ENCODE measurements at places on chromosomes 1 and 21.
A peak's percentile ranks its signal among the peaks of the same experiment; 100 is the strongest.

DNA sequence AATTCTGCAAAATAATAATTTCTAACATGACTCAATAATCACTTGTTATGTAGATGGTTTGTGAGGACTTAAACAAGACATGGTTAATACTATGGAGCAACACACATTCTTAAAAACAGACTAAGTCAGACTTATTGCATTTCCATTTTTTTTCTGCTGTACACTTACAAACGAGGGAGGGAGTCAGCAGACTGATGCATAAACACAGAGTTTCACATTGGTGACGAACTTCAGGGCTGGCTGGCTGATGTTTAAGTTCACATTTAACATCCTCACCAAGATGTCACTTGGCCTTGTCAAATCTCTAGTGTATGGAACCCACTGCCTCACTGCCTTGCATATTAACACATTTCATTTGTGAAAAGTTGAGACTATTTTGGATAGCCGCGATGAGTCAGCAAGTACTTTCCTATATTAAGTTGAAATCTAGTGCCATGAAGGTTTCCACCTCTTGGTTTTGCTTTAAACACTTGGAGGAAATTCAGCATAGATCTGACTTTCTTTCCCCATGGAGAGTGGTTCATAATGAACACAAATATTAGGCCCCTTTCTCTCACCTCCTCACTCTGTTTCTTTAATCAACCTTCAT lies 337.5 kb upstream of the RUNX1 start:
- DNase-seq: no peak

- DNase-seq: no peak
Measured at GRCh38 chr1:240441669-240442068, 170.3 kb downstream of the GREM2 start.

GRCh38 chr1:206102292-206102936 lies 14.8 kb downstream of the AVPR1B start:
- DNase-seq: no peak

GRCh38 chr1:24321126-24321525 lies 2.0 kb downstream of the GRHL3 start:
- no peak for DNase-seq

DNA sequence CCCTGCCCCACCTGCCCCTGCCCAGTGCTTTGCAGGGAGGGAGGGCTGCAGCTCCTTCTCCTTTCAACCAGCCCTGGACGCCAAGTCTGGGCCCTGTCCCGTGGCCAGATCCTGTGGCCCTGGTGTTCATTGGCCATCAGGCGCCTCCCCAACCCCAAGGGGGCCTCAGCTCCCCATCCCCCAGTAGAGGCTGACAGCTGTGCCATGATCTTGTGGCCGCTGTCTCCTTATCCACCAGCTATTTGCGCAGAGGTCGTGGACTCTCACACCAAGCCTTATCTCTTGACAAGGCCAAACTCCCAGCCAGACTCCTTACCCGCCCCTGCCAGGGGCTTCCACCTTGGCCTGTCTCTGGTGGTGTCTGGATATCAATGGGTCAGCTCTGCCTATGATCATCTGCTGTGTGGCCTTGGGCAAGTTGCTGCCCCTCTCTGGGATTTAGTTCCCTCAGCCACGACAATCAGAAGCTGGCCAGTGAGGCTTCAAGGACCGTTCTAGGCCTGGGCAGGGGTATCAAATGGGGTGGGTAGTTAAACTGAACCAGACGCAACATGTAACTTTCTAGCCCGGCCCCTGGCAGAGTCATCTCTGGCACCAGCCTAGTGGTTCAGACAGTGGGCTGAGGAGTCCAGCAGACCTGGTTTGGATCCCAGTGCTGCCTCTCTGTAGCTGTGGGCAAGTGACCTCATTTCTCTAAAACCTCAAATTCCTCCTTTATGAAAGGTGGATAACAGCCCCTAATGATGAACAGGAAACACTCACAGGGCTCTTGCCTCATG lies 3.3 kb upstream of the COL8A2 start:
- DNase-seq: no peak

DNA sequence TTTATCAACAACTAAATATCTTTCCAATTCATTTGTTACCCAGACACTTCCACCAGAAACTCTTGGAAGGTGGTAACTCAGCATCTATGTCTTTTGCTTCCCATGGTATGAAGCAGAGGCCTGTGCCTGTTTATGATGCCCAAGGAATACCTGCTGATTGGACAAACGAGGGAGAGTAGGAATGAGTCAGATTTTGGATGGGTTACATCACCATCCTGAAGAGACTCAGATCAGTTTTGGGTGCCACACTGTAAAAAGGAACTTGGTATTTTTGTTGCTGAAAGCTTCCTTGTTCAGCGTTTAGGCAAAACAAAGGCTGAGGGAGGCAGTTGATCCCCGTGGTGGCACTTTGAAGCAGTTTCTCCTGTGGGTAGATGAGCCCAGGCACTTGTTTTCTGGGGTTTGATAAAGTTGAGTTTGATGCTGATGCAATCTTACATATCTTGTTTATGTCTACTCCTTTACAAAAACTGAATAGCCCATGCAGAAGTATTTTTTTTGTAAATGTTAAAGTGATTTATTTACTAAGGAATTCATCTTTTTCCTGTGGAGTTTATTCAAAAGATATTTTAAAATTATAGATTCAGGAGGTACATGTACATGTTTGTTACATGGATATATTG lies 26.7 kb upstream of the CYP4X1 start:
- DNase-seq: no peak

DNA sequence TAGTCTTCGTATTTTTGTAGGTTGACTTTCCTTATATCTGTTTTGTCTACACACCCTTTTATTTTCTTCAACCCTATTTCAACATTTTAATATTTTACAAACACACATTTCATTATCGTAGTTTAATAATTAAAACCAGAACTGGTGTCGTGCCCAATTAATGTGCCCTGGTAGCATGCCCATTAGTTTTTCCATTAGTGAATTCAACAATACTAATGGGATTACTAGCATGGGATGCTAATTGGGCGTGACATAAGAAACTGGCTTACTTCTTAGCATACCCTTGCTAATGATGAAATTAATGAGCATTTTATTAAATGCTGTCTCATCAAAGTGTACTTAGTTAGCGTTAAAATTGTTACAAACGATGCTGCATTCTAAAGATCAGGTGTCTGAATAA lies 332.7 kb downstream of the USH2A start:
- no peak for DNase-seq

DNA sequence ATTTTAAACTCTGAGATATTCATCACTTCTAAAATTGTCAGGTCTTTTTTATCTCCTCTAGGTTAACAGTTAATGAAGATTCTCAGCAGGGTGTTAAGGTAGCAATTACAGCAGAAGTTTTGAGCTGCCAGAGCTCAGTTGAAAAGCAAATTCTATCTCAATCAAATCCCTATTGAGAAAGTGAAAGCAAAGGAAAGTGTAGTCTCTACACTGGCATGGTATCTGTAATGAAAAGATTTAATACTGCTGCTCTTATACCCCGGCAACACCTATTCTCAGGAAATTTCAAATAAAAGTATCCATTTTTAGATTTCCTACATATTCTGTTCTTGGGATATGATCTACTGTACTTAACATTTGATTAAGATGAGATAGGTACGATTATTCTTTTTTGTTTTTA lies 913.5 kb downstream of the MRPL39 start:
- DNase-seq: no peak

DNA sequence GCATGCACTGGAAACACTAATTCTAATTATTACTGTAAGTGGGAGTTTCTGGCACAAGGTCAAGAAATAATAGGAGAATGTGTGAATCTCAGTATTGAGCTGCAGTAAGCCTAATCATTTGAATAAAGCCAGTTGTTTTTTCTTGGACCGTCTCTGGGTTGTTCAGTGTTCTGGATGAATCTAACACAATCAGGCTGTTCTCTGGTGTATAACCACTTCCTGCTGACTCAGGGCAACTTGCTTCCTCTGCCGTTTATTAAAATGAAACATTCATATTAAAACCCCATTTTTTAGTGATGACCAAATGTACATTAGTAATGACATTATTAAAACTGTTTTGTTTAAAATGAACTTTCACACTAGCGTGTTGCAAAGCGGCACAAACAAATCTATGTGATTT lies 273.1 kb upstream of the SNX7 start:
- DNase-seq: no peak

DNA sequence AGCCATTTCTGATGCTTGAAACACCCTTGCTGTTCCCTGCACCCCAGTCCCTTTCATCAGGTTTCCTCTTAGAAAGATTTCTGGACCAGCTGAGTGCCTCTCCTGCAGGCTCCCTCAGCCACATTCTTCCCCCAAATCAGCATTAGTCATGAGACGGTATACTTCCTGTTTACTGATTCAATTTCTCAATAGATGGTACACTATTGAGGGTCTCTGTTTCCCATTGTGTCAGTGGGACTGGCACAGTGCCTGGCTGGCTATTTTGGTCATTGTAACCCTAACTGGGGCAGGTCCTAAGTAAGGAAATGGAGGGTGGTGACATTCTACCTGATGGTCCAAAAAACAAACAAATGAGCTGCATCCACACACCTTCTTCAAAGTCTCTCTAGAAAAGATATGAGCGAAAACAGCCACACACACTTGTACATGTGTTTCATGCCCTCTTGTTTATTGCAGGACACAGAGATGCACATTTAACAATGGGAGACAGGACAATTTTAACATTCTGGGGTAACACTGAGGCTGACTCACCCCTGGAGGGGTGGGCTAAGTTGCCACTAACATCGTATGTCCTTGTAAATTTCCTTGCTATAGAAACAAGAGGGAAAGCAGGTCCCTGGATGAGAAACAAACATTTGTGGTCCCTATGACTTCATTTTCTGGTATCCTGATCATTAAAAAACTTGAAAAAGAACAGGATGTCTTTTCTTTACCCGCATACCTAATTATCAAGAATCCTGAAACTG lies 77.5 kb downstream of the RRAGC start:
- DNase-seq: no peak

DNA sequence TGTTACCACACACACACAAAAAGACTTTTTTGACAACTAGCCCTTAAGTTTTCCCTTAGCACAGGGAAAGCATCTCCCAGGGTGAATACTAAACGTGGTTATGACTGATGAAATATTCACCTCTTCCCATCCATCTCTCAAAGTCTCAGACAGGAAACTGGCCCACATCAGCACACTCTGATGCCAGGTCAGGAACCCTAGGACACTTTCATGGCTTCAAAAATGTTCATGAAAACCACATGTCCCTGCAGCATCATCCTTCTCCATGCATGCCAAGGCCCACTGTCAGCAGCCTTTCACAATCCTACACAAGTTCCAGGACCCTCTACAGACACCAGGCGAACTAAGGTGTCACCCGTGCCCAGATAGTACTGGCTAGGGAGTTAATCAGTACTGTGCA lies 68.7 kb downstream of the DNTTIP2 start:
- no peak for DNase-seq

- no peak for DNase-seq
Measured at GRCh38 chr1:205754857-205755256, 4.9 kb upstream of the NUCKS1 start.

DNA sequence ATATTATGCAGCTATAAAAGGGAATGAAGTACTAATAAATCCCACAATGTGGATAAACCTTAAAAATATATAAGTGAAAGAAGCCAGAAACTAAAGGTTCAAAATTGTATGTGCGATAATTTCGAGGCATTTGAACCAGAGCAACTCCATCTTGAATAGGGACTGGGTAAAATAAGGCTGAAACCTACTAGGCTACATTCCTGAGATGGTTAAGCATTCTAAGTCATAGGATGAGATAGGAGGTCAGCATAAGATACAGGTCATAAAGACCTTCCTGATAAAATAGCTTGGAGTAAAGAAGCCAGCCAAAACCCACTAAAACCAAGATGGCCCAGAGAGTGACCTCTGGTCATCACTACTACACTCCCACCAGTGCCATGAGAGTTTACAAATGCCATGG lies 103.1 kb downstream of the SLC16A1 start:
- DNase-seq: no peak

DNA sequence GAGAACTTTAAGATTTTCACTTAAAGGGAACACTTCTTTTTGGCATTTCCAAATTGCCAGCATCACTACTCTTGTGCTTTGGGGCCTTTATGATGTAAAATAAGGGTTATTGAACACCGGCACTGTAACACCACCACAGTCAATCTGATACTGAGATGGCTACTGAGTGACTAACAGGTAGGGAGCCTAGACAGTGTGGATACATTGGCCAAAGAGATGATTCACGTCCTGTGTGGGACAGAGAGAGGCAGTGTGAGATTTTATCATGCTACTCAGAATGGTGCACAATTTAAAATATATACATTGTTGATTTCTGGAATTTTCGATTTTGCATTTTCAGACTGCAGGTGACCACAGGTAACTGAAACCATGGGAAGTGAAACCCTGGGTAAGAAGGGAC lies 261.6 kb downstream of the SPATA17 start:
- DNase-seq: no peak

- peak; percentile 45 for DNase-seq
Measured at GRCh38 chr21:45592208-45592619, 50.0 kb upstream of the SLC19A1 start.

DNA sequence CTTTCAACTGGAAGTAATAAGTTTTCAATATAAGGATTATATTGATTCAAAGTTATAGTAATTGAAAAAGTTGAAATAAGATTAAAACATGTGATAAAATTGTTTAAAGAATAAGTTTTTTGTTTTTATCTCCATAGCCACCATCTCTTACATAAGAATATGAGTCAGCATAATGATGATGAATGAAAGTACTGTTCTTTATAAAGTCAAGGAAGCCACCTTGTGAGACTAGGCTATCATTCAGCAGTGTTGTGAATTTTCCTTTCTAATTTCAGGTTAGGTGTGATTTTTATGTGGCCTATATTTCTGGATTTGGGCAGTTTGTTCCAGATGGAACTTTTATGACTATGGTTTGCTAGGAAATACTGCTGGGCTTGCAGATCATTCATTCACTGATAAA lies 22.4 kb upstream of the ASB17 start:
- no peak for DNase-seq

- DNase-seq: no peak
Measured at GRCh38 chr1:25727088-25727487, 72.9 kb upstream of the SELENON start.

DNA sequence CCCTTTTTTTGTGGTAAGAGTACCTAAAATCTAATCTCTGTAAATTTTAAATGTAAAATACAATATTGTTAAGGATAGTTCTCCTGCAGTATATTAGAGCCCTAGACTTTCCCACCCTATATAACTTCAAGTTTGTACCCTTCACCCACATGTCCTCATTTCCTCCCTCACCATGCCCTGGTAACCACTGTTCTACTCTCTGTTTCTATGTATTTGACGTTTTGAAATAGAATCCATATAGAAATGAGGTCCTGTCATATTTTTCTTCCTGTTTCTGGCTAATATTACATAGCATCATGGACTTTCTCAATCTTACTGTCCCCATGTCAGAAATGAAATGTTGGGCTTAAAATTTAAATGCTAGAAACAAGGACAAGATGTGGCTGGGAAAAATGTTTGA lies 24.8 kb downstream of the GBP7 start:
- DNase-seq: no peak

- no peak for DNase-seq
Measured at GRCh38 chr1:153552335-153552734, 3.3 kb upstream of the S100A3 start.

All from stimulated activated CD8-positive, alpha-beta memory T cell treated with anti-CD3 and anti-CD28 coated beads, Interleukin-4, amount 100 ng/mL, for 1 hour (primary cell).